ENCODE measurements at places on chromosomes 1 and 21. TPM values are rescaled to one million over a fixed set of nuclear protein-coding genes. Genes with fewer than 3 reads are reported as not detected.

Gene KCNE2
- total RNA-seq = not detected

Gene AK5
- not detected for total RNA-seq

DNA sequence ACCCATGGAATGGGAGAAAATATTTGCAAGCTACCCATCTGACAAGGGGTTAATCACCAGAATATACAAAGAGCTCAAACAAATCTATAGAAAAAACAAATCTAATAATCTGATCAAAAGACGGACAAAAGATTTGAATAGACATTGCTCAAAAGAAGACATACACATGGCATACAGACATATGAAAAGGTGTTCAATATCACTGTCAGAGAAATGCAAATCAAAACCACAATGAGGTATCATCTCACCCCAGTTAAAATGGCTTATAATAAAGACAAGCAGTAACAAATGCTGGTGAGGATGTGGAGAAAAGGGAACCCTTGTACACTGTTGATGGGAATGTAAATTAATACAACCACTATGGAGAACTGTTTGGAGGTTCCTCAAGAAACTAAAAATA is 600.9 kb downstream of the SMYD3 start:
- DNase-seq = no peak
- no peak overlapping the region for H3K4me3 ChIP-seq
- H3K4me1 ChIP-seq = no peaks in the 10 kb centered on the region
- no peak overlapping the region for H3K27ac ChIP-seq

DNA sequence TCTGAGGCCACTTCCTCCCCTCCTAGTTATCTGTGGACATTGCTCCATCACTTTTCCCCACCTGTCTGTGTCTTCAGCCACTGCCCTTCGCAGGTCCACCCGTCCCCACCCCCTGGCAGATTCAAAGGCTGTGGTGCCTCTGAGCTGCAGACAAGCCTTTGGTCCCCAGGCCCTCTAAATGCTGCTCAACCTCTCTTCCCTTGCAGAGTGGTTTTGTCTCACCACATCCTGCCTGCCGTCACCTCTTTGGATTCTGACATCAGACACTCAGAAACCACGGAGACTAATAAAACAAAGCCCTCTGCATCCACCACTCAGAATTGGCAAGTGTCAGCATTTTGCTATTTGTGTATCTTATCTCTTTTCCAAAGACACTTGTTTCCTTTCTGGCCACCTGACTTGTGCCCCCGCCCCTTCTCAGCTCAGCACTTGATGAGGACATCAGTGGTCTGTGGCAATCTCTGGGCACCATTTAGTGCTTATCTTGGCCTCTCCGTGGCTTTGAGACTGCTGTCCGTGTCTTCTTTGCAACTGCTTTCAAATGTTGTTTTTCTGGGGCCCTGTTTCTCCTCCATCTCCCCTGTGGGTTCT is 7.7 kb downstream of the CNIH3 start:
- peak; percentile 28 for DNase-seq
- no peak overlapping the region for H3K4me3 ChIP-seq
- H3K4me1 ChIP-seq = no peaks in the 10 kb centered on the region
- H3K36me3 ChIP-seq = no peaks in the 10 kb centered on the region
- peak overlapping the region; percentile 4 for H3K27ac ChIP-seq

DNA sequence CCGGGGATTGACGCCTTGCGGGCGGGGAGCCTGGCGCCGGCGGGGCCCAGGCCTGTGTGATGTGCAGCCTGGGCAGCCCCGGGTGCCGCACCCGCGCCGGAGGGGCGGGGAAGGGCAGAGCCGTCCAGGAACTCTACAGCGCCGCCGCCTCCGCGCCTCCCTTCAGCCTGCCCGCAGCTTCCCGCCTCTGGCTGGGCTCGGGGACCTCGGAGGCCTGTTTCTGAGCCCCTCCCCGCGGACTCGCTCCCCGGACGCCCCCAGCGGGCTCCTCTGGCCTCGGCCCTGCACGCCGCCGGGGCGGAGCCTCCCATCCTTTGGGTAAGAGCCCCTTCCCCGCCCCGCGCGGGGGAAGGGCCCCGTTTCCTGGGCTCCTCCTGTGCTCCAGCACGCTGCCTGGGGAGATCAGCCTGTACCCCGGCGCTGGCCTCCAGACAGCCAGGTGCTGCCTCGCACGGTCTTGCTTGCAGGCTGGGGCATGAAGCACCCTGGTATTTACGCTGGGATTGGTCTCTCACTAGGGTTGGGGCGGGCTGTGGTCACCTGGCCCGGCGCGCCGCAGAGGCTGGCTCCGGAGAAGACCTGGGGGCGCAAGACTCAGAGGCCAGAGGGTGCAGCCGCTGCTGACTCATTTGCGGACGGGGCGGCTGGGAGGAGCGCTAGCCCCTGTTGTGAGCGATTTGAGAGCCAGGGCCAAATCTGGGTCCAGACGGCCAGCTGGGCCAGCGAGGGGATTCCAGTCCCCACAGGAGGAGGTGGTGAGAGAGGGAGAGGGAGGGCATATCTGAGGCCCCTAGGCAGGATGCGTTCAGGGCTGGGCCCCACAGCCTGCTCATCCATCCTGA is 5.7 kb upstream of the ACOT11 start:
- no peaks in the 10 kb centered on the region for H3K27me3 ChIP-seq
- H3K4me1 ChIP-seq = peaks cover 21% of the 10 kb centered on the region
- H3K27ac ChIP-seq = peak overlapping the region; percentile 65
- DNase-seq = peak; percentile 67
- peak overlapping the region; percentile 57 for H3K4me3 ChIP-seq

Gene ASTN1
- total RNA-seq = 0.15 TPM

GRCh38 chr1:151681923-151682322 is 34.7 kb downstream of the CELF3 start:
- H3K36me3 ChIP-seq = peaks cover 16% of the 10 kb centered on the region
- H3K4me1 ChIP-seq = peaks cover 5% of the 10 kb centered on the region
- H3K27ac ChIP-seq = no peak overlapping the region
- no peaks in the 10 kb centered on the region for H3K27me3 ChIP-seq

Gene MAP1LC3C
- 5.6 TPM for total RNA-seq

GRCh38 chr1:207748737-207749528 is 2.9 kb upstream of the CD46 start:
- peak overlapping the region; percentile 98 for H3K27ac ChIP-seq
- H3K4me3 ChIP-seq = no peak overlapping the region
- peaks cover 39% of the 10 kb centered on the region for H3K4me1 ChIP-seq
- no peaks in the 10 kb centered on the region for H3K27me3 ChIP-seq
- H3K36me3 ChIP-seq = no peaks in the 10 kb centered on the region
